Fibroblast of the aortic adventitia (primary cell): ENCODE measurements at places on chromosomes 12 and 14.

GRCh38 chr14:68878908-68879307 is 86.0 kb upstream of the ZFP36L1 start:
- no peak for DNase-seq

DNA sequence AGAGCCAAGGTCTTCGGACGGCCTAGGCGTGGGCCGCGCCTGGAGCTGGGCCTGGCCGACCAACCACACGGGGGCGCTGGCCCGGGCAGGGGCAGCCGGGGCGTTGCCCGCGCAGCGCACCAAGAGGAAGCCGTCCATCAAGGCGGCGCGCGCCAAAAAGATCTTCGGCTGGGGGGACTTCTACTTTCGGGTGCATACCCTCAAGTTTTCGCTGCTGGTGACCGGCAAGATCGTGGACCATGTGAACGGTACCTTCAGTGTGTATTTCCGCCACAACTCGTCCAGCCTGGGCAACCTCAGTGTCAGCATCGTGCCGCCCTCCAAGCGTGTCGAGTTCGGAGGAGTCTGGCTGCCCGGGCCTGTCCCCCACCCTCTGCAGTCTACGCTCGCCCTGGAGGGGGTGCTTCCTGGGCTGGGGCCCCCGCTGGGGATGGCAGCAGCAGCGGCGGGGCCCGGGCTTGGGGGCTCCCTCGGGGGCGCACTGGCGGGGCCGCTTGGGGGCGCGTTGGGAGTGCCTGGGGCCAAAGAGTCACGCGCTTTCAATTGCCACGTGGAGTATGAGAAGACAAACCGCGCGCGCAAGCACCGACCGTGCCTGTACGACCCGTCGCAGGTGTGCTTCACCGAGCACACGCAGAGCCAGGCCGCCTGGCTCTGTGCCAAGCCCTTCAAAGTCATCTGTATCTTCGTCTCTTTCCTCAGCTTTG is 4.4 kb upstream of the SHMT2 start:
- no peak for DNase-seq

DNA sequence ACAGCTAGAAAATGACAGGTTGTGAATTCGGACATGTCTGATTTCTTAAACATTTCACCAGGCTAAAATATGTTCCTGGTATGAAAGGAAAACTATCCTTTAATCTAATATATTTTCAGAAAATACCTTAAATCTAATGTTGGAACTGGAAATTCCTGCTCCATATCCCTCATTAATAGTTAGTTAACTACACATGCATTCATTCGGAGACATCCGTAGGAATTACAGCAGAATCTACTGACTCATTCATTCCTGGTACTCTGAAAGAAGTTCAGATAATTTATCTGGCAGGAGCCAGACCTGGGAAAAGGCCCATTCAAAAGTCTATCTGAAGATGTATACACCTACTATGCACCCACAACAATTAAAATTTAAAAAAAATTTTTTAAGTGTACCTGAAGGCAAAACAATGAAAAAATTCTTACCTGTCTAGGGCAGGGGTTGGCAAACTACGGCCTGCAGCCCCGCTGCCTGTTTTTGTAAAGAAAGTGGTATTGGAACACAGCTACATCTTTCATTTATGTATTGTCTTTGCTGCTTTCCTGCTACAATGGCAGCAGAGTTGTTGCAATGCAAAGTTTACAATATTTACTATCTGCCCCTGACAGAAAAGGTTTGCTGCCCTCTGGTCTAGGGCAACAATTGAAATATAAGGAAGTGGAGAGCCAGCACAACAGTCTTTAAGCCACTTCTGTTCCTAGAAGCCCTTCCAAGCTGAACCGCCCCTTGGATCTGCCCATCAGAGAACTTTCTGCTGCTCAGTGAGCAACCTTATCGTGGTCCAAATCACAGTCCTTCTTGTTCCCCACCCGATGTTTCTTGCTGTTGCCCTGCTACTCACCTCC is 17.9 kb upstream of the NFYB start:
- no peak for DNase-seq

DNA sequence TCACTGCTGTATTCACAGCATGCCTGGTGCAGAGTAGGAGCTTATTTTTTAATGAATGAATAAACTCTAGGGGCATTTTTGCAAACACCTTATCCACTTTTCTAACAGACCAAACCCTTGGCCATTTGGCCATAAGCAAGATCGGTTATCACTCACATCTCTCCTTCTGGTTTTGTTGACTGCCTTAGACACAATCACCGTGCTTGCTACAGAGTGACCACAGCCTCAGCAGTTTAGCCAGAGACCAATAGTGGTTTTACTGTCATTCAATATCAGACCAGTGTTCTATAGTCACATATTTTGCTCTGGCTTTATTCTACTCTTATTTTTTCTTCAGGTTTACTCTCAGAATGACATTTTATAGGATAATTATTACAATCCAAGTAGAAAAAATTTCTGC is 2.2 kb downstream of the KLRB1 start:
- DNase-seq = no peak

- DNase-seq = no peak
These were observed 29.4 kb upstream of the OXA1L start for GRCh38 chr14:22737052-22737451.

DNA sequence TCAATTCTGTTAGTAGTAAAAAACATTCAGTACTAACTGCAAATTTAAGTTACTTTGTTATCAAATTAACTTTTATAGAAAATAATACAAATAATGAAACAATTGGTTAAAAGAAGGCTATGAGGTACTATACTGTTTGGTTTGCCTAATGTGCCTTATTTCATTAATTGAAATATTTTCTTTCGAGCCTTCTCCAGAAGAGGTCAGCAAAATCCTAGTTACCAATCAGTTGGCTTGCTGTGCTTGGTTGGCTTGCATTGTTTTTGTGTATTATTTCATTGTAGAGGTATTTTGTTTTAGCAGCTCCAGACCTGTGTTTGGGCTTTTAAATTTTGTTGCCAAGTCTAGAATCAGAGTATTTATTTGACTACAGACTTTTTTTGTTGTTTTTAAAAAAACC is 68.5 kb downstream of the AEBP2 start:
- DNase-seq = peak; percentile 64

DNA sequence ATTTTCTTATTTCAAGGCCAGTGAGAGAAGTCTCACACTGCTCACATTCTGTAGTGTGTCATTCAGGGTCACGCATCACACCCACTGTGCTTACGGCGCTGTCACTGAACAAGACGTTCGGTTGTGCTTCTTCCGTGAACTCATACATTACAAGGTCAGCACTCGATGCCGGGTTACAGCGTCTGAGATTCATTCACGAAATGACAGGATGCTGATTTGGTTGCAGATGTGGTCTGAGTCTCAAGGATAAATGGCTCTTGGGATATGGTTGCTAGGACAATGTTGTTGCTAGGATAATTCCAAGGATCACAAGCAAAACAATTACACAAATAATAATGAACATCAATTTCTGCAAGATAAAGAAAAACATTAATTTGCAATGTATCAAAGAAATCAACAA is 47.4 kb downstream of the STX2 start:
- no peak for DNase-seq

- peak; percentile 86 for DNase-seq
These were observed 35.9 kb downstream of the ACADS start for GRCh38 chr12:120761519-120761934.

DNA sequence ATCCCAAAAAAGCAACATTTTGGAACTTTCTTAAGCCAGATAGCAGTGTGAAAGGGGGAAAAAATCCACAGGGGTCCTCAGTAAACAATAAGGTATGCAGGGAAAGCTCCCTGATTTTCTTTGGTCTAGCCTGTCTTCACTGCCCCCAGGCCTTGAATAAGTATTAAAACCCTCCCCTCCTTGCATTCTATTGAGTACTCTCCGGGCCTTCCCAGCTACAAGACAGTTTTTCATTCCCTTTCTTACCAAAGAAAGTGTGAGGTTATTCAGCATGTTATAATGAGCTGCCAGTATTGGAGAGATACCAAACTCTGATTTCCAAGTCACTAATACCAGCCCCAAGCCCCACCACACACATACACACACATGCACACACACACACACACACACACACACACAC is 59.8 kb upstream of the KIF21A start:
- DNase-seq = no peak

- peak; percentile 97 for DNase-seq
These were observed 203.2 kb downstream of the ZFP36L1 start for GRCh38 chr14:68589447-68590200.
